Naive thymus-derived CD8-positive, alpha-beta T cell (primary cell): ENCODE measurements at places on chromosomes 2 and 18. TPM values are rescaled to one million over a fixed set of nuclear protein-coding genes. Genes with fewer than 3 reads are reported as not detected.

GRCh38 chr2:43129676-43130547 is 96.5 kb downstream of the ZFP36L2 start:
- no peak for DNase-seq

DNA sequence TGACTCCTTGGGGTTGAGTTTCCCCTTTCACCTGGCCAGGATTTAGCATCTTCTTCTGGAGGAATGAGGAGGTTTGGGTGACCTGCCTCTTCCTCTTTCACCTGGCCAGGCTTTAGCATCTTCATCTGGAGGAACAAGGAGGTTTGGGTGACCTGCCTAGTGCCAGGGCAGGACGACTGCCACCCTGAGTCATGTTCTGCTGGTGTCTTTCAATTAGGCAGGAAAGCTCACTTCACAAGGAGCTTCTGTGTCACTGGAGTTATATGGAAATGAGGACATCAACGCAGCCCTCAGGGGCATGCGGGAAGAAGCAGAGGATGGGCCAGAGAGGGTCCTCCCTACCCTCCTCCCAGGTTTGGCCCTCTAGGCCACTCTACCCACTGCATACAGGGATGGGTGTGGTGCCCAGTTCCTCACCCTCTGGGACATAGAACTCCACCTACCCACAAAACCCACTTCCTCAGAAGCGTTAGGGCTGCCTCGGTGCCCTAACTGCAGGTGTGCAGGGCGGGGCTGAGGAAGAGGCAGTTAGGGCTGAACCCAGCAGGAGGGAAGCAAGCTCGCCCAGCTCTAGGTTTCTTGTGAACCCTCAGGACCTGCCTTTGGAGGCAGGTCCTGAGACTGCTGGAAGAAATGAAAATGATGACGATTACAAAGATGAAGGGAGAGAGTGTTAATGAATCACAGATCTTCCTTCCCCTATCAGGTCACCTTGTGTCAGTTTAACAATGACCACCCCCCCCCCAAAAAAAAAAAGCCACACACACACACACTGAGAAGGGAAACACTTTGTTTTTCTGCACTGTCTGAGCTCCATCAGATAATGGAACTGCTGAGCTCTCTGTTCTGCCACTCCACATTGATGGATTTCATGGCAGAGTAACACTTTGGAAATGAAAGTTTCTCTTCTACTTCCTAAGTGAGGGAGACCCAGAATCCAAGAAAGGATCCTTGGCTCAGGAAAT is 71.0 kb downstream of the ARL4C start:
- DNase-seq = peak; percentile 47

DNA sequence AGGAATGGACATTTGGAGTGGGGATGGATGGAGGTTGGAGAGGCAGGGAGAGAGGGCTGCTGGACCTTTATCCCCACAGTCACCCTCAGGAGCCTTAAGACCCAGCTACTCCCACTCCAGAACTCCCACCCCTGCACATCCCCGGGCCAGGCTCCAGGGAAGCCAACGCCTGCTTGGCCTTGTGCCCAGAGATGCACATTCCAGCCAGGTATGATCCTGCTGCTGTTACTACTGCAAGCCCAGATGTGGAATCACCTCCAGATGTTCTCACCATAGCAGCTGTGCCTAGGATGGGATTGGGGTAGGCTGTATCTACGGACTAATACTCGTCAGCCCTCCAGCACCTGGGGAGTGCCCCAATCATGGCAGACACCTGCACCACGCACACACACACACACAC is 71.7 kb downstream of the ZFP36L2 start:
- no peak for DNase-seq

The SUMO1 gene
- 53.0 TPM for total RNA-seq

The DSG1 gene
- total RNA-seq = not detected
